ENCODE measurements at places on chromosomes 11 and 22. TPM values are rescaled to one million over a fixed set of nuclear protein-coding genes. Genes with fewer than 3 reads are reported as not detected.

The GDPD4 gene
- total RNA-seq, result 0.75 TPM

The USP2 gene
- total RNA-seq, result 1.1 TPM

The NCF4 gene
- total RNA-seq, result not detected

The OR52L1 gene
- not detected for total RNA-seq

The PDE3B gene
- total RNA-seq, result 9.8 TPM

The TSPAN18 gene
- total RNA-seq, result 57.5 TPM

The B3GAT3 gene
- 41.2 TPM for total RNA-seq

The BEST1 gene
- 8.5 TPM for total RNA-seq

The DGCR2 gene
- total RNA-seq, result 52.3 TPM

The TMEM191C gene
- 16.8 TPM for total RNA-seq

The TIGD3 gene
- total RNA-seq, result not detected

The BLID gene
- total RNA-seq, result 1.6 TPM

The GP1BB gene
- 7.1 TPM for total RNA-seq

The POU2F3 gene
- 5.3 TPM for total RNA-seq

The APOL6 gene
- total RNA-seq, result 4.8 TPM

The PIH1D2 gene
- 4.0 TPM for total RNA-seq

The CSRP3 gene
- not detected for total RNA-seq

The NAALAD2 gene
- total RNA-seq, result 14.7 TPM

The MS4A1 gene
- total RNA-seq, result not detected

The FAM227A gene
- total RNA-seq, result 5.1 TPM

The SHANK3 gene
- 4.3 TPM for total RNA-seq

The OR4A16 gene
- total RNA-seq, result not detected

The TBX1 gene
- 0.29 TPM for total RNA-seq

The OR4C46 gene
- not detected for total RNA-seq

The LRRN4CL gene
- 0.36 TPM for total RNA-seq

The CHKA gene
- total RNA-seq, result 30.7 TPM

The SCGB1A1 gene
- total RNA-seq, result not detected

The CLDN5 gene
- 0.30 TPM for total RNA-seq

The SLCO2B1 gene
- total RNA-seq, result 0.49 TPM

The RFPL1 gene
- not detected for total RNA-seq

The IL18 gene
- 0.44 TPM for total RNA-seq

The PIK3IP1 gene
- total RNA-seq, result 5.1 TPM

The SAMM50 gene
- 49.4 TPM for total RNA-seq

The RRM1 gene
- 104 TPM for total RNA-seq

The MS4A3 gene
- total RNA-seq, result not detected

The APOBEC3F gene
- 4.0 TPM for total RNA-seq

The BSCL2 gene
- total RNA-seq, result 325 TPM

The SLC17A6 gene
- total RNA-seq, result 1.0 TPM

The TENM4 gene
- total RNA-seq, result 24.6 TPM

The ANO1 gene
- not detected for total RNA-seq

The CCDC89 gene
- 6.3 TPM for total RNA-seq

The OR10A2 gene
- 0.05 TPM for total RNA-seq

The ESAM gene
- total RNA-seq, result 0.11 TPM

Measured in motor neuron (in vitro differentiated cells).